ENCODE measurements at places on chromosomes 6 and 20.

DNA sequence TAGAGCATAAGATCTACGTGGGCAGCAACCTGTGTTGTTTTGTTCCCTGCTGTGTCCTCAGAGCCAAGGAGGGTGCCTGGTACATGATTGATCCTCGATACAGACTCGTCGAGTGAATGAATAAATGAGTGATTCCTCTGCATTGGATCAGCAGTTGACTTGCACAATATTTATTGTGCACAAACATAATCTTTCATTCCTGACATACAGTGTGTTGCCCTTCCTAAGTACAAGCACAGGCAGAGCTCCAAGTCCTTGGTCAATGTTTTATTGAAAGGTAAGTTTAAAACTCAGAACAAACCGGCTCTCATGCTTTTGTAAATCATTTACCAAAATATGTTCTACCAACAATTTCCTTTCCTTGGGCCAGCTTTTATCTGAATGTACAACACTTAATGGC lies 57.4 kb downstream of the STMND1 start:
- DNase-seq, result no peak

DNA sequence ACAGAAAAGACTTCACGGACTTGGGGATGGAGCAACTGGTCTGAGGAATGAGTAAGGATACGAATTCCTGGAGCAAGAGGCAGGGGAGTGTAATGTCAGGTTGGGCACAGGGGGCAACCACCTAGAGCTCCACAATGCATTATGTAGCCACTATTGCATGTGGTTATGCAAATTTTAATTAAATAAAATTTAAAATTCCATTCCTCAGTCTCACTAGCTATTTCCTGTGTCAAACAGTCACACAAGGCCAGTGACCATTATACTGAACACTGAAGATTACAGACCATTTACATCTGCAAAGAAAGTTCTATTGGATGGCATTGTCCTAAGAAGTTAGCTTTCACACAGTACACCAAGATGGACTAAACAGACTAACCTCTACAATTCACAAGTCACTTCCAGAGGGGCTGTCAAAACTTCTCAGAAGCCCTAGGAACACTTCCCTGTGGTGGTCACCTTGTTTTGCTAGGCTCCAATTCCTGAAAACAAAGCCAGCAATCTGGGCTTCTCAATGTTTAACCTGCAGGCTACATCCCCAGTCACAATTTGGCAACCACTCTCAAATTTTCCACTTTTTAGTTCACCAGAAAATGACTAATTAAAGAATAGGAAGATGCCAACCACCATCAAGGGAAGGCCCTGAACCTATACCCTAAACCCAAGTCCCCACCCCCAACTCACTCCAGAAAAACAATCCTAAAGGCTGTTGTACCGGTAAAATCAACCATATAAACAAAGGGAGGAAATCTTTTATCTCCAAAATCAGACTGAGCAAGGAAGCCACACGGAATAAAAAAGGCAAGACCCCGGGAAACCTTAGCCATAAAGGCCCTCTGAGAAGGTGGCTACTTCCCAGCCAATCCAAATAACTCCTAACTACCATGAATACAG lies 34.2 kb upstream of the C20orf203 start:
- no peak for DNase-seq

- DNase-seq, result no peak
These were observed 189.5 kb upstream of the SLC24A3 start for GRCh38 chr20:19022791-19023448.

DNA sequence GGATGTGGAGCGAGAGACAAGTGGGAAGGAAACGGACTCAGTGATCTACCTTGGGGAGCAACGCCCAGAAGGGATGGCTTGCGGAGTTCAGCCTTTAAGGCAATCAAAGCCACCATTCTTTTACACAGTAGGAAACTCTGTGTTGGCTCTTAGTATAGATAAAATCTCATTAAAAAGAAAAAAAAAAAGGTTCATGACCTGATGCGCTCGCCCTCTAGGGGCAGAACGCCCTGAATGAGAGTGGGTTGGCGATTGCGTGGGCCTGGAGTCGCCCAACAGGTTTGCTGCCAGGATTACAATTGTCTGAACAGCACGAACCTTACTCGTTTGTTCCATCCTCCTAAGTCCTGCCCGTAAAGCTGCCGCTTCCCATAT lies 1.2 kb downstream of the TPD52L1 start:
- no peak for DNase-seq

- no peak for DNase-seq
These were observed 734 bp upstream of the OGFRL1 start for GRCh38 chr6:71287926-71288227.

GRCh38 chr20:36969478-36970186 lies 18.1 kb upstream of the SAMHD1 start:
- DNase-seq, result peak; percentile 48

- no peak for DNase-seq
These were observed 217.3 kb upstream of the PREP start for GRCh38 chr6:105619971-105620741.

DNA sequence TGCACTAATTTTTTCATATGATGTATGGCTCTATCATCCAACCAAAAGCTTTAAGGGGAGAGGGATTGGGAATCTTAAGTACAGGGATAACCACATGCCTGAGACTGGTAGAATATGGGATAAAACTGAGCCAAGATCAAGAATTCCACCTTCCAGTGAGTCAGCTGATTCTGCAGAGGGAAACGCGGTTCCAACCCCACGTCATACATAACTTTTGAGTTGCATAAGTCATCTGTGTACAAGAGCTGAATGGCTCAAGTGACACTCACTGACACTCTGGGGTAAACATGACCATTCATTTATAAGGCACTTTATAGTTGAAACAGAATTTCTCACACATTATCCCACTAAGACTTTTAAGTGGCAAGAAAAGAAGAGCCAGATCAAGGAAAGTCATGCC lies 16.4 kb downstream of the TRIM27 start:
- DNase-seq, result no peak

All from CD4-positive, alpha-beta T cell treated with Interleukin-1 beta for 1 hour (primary cell).